ENCODE measurements at places on chromosomes 1 and 21.

- no peak for DNase-seq
These were observed 14.4 kb downstream of the MEGF6 start for GRCh38 chr1:3596663-3597598.

DNA sequence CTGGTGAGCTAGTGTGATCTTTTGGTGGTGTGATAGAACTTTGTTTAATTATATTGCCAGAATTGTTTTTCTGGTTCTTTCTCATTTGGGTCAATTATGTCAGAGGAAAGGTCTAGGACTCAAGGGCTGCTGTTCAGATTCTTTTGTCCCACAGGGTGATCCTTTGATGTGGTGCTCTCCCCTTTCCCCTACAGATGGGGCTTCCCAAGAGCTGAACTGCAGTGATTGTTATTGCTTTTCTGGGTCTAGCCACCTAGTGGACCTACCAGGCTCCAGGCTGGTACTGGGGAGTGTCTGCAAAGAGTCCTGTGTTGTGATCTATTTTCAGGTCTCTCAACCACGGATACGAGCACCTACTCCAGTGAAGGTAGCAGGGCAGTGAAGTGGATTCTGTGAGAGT lies 25.9 kb upstream of the CD84 start:
- no peak for DNase-seq

- peak; percentile 31 for DNase-seq
These were observed 27.2 kb upstream of the TDRD10 start for GRCh38 chr1:154474802-154475201.

- no peak for DNase-seq
These were observed 10.5 kb upstream of the MDM4 start for GRCh38 chr1:204505674-204506200.

GRCh38 chr1:205324781-205325180 lies 3.2 kb upstream of the NUAK2 start:
- no peak for DNase-seq

Measured in AG09319 (cell line).